ENCODE measurements at places on chromosomes 4 and X.

DNA sequence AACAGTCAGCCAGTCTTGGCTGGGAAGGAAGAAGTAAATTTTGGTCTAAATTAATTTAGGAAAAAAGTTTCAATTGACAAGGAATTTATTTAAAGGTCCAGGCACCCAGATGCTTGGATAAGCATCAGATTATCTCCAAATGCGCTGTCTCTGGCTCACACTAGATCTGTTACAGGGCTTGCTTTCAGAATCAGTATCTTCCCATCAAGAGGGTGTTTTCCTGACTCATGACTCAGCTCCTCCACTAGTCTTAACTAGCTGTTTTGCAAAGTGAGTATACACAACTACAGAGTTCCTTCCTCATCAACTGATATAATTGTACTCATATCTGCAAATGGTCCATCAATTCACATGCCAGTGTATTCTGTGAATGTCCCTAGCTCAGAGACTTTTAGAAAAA lies 482.1 kb upstream of the CPEB2 start:
- DNase-seq = peak; percentile 68

DNA sequence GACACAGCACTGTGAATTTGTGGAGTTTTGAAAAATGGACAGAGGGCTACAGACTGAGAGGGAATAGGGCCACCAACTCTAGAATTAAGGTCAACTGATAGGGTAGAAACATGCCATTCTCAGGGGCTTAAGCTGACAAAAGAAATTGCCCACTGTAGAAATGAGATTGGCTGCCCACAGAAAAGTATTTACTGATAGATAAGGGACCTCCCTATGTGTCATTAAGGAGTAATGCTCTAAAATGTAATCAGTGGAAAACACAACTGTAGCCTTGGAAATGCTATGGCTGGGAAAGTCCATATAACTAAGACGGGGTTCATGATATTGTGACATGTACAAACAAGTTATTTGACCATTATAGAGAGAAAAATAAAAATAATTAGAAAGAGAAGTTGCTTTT lies 4.6 kb downstream of the RTL9 start:
- no peak for DNase-seq

DNA sequence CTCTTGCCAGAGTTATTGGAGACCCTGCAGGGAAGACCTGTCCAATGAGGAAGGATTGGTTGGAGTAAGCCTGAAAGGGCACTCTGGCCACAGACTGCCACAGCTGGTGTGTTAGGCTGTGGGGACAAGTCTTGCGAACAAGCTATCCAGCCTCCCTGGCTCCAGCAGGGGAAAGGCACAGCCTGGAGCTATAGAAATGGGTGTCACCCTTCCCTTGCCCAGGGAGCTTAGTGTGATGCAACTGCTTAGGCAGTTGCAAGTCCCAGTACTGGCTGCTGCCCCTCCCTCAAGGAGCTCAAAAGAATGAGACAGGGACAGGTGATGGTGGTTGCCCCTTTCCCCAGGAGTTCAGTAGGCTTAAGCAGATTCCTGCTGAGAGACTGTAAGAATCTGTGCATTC lies 165.7 kb upstream of the CT83 start:
- DNase-seq = no peak

- DNase-seq = no peak
These were observed 1637.3 kb upstream of the PABPC4L start for GRCh38 chr4:135838889-135839288.

- DNase-seq = peak; percentile 22
These were observed 105.8 kb downstream of the FAT4 start for GRCh38 chr4:125420526-125420925.
